ENCODE measurements at places on chromosomes 1 and 21.

GRCh38 chr1:178310685-178311105, 186.1 kb downstream of the CLEC20A start:
- DNase-seq = no peak

GRCh38 chr1:204376919-204377799, 17.4 kb upstream of the PLEKHA6 start:
- DNase-seq = no peak

DNA sequence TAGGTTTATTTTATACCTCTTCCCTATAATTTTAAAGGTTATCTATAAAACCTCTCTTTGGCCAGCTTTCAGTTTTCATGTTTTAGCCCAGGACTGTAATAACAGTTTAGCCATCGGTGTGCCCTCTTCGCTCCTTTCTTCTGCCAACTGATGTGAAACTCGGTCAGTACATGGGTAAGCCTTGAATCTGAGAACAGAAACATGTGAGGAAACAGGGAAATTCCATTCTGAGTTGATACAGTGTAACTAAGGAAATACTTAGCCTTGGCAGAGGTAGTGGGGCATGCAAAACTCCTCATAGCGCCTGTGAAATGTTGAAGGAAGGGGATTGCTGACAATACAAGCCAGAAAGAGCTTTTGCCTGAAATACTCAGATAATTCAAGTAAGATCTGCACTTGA, 465.2 kb downstream of the NCAM2 start:
- DNase-seq = no peak

DNA sequence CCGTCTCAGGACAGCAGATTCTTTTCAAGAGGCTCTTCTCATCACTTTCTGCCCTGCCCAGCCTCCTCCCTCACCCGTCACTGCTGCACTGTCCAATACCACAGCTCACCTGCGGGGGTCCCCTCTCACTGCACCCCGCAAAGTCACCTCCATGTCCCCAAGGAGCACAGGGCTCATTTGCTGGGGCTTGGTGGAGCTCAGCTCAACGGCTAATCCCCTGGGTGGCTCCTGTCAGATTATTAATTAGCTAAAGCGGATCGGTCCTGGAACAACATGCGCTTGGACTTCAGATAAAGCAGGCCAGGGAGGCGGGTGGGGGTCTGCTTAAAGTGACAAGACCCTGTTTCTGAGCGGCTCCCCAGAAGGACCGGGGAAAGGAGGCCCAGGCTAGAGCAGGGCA, 43.1 kb downstream of the CASZ1 start:
- no peak for DNase-seq

DNA sequence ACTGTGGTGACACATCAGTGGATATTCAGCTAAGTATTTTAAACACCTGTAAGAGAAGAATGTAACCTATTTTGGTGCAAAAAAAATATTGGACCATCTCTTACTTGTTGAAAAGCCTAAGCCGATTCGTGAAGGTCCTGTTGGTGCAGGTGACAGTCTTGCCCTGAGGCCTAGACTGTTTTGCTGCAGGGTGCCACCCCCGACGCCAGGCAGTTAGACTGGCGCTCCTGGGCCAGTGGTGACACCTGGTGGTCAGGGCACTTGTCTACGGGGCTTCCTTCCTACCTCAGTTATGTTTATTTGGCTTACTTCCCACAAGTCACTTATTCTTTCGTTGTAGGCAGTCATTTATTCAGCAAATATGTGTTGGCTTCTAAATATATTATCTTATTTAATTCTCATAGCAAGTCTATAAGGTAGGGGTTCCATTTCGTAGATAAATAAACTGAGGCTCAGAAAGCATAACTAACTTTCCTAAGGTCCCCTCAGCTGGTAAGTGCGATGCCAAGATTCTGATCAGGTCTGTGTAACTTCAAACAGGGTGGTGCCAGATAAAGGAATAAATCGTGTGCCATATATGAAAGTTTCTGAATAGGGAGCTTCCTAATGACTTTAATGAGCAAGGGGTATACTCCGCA, 1.9 kb downstream of the EEIG2 start:
- peak; percentile 65 for DNase-seq

DNA sequence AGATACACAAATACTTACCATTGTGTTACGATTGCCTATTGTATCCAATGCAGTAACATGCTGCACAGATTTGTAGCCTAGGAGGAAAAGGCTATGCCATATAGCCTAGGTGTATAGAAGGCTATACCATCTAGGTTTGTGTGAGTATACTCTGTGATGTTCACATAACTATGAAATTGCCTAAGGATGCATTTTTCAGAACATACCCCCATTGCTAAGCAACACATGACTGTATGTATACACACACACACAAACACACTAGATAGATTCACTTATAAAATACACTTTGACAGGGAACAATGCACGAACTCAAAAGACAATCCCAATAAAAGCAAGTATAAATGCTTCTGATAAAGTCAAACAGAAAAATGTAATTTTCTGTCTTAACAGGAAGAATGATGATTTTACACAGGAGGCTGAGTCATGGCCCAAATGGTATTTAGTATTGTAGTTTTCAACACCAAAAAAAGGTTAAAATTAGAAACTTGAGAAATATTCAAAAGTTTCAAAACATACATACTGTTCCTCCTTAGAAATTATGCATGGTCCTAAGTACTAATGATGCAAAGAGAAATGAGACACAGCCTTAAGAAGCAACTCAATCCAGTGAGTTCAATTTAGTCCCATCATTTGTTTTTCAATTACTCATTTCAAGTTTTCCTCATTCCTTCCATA, 12.2 kb downstream of the FH start:
- DNase-seq = no peak

DNA sequence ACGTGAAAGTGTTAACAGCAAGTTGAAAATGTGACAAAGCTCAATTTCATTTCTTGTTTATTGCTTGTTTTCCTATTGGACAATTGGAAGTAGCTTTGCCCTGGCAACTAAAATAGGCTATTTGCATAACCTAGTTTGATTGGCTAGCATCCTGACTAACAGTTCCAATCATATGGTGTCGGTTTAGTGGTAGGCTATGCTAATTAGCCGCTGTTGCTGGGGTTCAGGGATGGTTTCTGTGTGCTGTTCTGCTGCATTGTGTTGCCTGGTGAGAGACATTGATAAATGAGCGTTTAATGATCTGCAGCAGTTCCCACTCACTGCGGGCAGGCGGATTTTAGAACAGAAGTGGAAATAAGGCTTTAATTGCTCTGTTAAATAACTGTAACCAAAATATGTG, 68.5 kb downstream of the DYRK1A start:
- DNase-seq = no peak

GRCh38 chr1:214004795-214005194, 17.0 kb downstream of the PROX1 start:
- DNase-seq = no peak

DNA sequence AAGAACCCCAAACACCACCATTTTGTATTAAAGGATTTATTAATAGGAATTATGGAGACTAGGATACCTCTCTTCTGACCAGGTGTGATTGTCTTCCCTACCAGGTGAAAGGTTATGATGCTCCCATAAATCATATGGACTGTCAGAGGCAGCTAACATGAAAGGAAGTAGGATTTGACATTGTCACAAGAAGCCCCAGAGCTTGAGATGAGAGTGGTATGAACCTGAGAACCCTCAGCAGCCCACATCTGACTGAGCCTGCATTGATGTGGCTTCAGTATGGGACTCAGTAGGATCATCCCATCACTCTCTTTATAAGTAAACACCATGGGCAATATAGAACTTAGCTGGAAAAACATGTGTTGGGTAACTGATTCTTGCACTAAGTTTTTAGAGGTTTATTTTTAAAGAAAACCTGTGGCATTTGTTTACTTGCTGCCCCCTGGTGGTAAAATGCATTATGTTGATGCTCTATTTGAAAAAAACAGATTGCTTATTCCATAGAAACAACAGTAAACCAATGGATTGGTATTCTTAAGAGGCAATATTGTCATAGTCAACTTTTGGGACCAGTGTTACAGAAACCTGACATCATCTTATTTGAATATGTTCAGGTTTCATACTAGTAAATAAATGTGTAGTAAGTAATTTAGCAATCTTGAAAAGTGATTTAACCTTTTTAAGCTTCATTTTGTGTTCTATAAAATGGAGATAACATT, 16.6 kb upstream of the CACYBP start:
- DNase-seq = no peak

Measured in stimulated activated CD4-positive, alpha-beta T cell treated with anti-CD3 and anti-CD28 coated beads, Interleukin-15, amount 100 ng/mL, for 1 hour (primary cell).